Vagina (tissue), 2 donors: ENCODE measurements at places on chromosomes 6 and 20.

- DNase-seq, result no peak
These were observed 589.9 kb upstream of the SLC35B3 start for GRCh38 chr6:9025228-9025627.

- DNase-seq, result no peak
These were observed 518.9 kb upstream of the JARID2 start for GRCh38 chr6:14726816-14727493.

DNA sequence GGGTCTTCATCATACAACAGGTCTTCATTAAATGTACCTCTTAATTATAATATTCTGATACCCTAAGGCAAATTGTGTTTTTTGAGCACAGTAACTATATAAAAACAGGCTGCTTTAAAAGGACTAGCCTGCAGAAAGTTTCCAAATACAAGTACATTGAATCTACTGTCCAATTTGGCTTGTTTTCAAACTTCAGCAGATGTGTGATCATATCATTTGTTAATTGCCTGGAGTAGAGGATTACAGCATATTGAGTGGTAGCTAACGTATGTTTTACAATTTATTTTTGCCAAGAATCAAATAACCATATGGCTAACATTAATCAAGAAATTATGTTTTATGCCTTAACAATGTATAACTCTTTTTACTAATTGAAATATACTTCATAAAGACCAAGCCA is 12.6 kb downstream of the TINAG start:
- DNase-seq, result no peak

DNA sequence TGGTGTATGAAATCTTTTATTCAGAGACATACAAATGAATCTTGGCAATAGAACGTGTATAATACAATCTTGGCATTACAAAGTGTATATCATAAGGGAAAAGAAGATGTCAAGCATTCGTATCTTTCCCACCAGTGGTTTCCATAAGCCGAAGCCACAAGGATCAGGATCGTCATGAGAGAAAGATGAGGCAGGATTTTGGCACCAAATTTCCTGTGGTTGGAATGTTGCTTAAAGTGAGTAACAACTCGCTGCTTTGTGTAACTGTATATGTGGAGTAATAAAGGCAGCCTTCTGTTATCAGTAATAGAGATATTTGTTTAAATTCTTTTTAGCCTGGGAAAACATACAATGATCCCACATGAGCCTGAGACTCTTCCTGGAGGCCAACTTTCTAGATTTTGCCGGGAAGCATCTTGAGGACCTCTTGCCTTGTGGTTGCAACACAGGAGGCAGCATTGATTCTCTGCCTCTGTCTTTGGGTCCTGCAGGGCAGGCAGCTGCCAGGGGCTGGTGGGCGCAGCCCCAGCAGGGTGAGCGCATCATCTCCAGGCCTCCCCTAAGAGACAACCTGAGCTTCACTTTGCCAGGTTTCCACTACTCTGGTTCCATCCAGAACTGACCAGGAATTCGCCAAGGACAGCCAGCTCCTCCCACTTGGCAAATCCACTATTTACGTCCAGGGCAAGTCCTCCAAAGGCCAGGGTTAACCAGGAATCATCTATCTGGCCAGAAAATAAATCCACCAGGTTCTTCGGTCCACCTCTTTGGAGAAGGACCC is 230.9 kb upstream of the SULF2 start:
- no peak for DNase-seq

- DNase-seq, result no peak
These were observed 679.5 kb upstream of the NRSN1 start for GRCh38 chr6:23446469-23446967.

DNA sequence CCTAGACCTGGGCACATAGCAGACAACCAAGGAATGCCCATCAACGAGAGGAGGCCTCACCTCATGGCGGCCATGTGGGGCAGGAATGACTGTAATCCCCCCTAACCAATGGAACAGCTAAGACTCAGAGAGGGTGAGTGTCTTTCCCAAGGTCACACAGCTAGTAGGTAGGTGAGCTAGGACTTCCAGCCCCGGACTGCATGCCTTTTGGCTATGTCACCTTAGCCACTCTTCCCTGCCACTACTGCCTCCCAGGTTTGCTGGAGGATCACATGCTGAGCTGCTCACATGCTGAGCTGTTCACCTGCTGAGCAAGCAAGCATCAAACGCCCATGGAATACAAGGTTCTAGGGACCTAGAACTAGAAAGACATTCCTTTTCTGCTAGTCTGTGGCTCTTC is 188.5 kb upstream of the PMEPA1 start:
- no peak for DNase-seq

DNA sequence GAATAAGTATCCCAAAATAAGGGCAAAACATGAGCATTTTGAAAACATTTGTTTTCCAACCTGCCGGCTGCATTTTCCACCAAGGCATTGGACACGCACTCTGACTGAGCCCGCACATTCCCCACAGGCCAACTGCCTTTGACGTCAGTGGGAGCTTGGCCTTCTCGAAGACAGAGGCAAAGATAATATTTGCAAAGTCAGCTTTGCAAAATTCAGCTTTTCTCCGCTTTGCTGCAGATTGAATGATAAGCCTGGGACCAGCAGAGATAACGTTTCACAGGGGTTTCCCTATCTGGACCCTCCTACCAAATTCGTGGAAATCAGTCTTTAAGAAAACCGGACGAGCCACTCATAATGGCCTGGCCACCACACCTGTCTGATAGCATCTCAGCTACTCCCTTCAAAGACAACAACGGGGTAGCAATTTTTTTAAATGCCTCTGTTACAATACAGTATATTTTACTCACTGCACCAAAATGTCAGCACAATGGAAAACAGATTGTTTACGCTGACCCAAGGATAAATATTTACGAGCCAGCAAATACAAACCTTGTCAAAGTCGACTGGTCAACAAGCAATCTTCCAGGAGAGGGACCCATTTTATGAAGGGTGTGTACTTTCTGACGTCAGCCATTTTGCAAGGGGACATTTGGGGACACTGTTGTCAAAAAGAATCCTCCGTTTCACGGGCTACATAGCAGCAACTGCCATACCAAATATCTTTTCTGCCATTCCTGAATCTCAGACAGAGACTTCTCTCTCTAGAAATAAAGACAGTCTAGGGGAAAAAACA is 100.5 kb downstream of the TFAP2A start:
- DNase-seq, result no peak

DNA sequence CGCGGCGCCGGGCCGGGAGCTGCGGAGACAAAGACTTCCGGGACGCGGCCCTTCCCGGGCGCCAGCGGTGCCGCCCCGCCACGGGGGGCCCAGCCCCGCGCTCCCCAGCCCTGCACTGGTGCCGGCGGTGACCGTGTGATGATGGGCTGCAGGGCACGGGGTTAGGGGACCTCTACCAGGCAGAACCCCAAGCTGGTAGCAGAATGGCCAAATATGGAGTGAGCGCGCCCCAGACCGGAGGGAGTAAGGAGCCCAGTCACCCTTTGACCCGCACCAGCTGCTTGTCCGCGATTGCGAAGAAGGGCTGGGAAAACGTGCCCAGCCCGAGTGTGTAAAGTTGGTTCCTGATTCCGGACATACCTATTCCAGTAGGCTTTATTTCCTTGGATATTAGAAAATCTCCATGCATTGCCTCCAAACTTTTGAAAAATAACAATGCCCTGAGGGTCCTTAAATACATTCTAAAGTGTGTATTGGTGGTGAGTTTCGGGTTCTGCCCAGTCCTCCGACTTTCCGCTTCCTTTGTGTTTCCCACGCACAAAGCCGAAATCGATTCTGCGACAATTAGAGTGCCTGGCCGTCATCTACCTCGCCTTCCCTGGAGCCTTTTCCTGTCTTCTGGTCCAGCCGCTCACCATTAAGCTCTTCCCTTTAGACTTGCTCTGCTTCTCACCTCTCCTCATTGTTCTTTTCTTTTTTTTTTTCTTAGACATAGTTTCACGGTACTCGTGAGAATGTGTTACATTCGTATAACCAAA is 1.1 kb downstream of the ABRACL start:
- DNase-seq, result no peak

GRCh38 chr6:7833751-7834070 is 76.9 kb downstream of the TXNDC5 start:
- DNase-seq, result no peak

GRCh38 chr6:34512738-34513115 is 43.4 kb downstream of the SPDEF start:
- no peak for DNase-seq

GRCh38 chr20:37567331-37567665 is 39.6 kb upstream of the BLCAP start:
- DNase-seq, result no peak
